ENCODE measurements at places on chromosomes 4 and X.
A peak's percentile ranks its signal among the peaks of the same experiment; 100 is the strongest.

DNA sequence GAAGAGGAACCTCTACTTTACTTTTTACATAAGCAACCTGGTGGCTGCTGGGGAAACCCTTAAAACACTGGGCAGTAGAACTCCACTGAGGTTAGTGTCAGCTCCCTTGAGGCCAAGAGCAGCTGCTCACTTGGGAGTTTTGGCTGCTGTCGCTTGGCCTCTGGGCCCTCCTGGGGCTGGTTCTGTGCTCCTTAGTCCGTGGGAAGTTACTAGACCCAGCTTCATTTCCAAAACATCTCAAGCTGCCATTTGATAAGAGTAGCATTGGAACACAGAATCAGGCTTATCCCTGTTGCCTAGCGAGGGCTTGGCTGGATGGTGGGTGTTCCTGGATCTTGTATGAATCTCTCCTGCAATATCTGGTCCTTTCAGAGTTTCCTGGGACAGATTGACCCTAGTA is 26.1 kb downstream of the RNF4 start:
- DNase-seq: no peak

- DNase-seq: peak; percentile 78
Observed at GRCh38 chr4:183287677-183288076, 32.4 kb downstream of the CLDN22 start.

GRCh38 chr4:122827258-122827878 is 737 bp downstream of the FGF2 start:
- DNase-seq: peak; percentile 44

- no peak for DNase-seq
Observed at GRCh38 chr4:100224160-100224559, 33.9 kb upstream of the DDIT4L start.

DNA sequence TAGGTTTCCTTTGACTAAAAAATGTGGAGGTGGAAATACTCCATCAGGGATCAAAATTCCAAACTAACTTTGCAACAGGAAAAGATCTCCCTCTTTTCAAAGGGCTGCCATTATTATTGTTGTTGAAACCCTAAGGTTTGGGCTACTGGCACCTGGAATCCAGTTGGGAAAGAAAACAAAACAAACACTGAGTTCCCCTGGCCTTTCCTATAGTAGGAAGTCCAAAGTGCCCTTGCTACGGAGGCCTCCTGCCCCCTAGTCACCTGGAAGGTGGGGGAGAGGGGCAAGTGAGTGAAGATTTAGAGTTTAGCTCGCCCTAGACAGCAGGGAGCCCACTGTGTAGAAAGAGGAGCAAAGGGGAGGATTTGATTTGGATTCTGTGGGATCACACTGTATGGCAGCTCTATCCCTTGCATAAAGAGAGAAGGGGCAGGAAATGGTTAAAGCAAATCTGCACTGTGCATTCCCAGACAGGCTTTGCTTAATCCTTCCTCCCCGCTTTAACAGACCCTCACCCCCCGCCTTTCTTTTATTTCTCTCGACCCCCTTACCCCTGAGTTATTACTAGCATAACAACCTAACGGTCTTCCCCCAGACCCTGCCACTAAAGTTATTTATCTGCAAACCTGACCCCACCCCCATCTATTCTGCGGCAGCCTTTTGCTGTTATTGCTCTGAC is 627 bp upstream of the FAT4 start:
- no peak for DNase-seq

- DNase-seq: no peak
Observed at GRCh38 chrX:56066016-56066415, 166.1 kb upstream of the KLF8 start.

DNA sequence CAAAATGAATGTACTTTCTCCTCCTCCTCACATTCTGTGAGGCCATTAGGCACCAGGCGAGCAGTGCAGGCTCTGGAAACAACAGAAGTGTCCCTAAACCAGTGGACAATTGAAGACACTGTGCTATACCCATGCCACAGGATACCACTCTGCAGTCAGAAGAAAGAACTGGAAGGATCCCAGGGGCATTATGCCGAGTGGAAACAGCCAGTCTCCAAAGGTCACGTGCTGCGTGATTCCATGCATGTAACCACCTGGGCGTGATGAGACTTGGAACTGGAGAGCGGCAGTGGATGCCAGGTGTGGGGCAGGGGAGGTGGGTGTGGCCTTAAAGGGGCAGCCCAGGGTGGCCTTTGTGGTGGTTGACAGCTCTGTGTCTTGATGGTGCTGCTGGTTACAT is 139.4 kb downstream of the EVC2 start:
- DNase-seq: no peak

- peak; percentile 91 for DNase-seq
Observed at GRCh38 chrX:97389761-97390192, 506.1 kb downstream of the RPA4 start.

DNA sequence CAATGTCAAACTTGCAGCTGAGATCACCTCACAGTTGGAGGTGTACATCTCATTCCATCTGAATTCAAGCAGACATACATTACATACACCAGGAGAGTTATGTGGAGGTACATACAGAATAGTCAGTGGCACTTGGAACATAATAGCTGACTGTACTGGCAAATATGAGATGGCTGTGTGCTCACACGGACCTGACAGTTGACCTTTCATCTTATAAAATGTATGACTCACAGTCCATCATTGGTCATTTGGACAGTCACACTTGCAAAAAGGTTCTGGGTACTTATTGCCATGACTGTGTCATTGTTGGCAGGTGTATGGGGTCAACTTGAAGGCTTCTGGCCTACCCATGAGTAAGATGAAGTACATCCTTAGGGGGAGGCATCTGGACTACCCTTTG is 88.6 kb upstream of the WDR1 start:
- peak; percentile 32 for DNase-seq

GRCh38 chrX:121666171-121666570 is 618.8 kb downstream of the GLUD2 start:
- DNase-seq: no peak

GRCh38 chr4:1401409-1402020 is 4.7 kb downstream of the NKX1-1 start:
- DNase-seq: no peak
